ENCODE measurements at places on chromosomes 12 and 14.

GRCh38 chr14:50344116-50344775 lies 32.1 kb downstream of the DMAC2L start:
- no peak for DNase-seq

DNA sequence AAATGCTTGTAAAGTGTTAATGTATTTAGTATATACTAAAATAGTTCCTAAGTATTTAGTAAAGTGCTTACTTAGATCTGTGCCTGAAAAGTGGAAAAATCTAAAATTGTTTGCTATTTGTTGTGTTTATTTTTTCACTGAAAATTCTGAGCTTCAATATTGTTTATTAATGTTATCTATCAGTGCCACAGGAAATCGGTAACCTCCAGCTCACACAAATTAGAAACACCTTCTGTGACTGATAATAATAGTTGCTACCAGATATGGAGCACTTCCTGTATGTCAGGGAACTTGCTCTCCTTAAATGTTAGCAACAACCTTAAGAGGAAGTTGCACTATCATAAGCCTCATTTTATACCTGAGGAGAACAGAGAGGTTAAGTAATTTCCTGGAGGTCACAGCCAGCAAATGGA lies 723 bp upstream of the LRP10 start:
- DNase-seq = no peak

GRCh38 chr12:13177373-13177772 lies 19.2 kb upstream of the EMP1 start:
- no peak for DNase-seq

- DNase-seq = peak; percentile 29
These were observed at the start of gene ARID2 for GRCh38 chr12:45729233-45730083. TSS of gene ARID2 (plus strand) at chr12:45729706. CDS start at chr12:45729837, 131 bp downstream.

- no peak for DNase-seq
These were observed 3.1 kb downstream of the SMOC1 start for GRCh38 chr14:69882116-69882864.

DNA sequence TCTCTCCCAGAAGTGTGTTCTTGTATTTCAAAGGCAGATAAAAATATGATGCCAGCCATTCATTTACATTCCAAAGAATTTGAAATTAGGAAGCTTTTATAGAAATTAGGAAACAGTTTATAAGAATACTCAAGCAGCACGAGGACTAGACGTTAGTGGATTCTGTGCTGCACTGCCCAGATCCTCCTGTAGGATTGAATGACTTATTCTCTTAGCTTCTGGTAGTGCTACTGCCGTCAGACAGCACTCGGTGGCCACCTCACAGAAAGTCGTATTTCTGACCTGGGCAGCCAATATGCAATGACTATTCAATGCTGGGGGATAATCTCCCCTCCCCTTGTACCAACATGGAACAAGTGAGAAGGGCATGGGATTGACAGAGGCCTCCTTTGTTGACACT lies 326.4 kb downstream of the RPL10L start:
- DNase-seq = no peak

DNA sequence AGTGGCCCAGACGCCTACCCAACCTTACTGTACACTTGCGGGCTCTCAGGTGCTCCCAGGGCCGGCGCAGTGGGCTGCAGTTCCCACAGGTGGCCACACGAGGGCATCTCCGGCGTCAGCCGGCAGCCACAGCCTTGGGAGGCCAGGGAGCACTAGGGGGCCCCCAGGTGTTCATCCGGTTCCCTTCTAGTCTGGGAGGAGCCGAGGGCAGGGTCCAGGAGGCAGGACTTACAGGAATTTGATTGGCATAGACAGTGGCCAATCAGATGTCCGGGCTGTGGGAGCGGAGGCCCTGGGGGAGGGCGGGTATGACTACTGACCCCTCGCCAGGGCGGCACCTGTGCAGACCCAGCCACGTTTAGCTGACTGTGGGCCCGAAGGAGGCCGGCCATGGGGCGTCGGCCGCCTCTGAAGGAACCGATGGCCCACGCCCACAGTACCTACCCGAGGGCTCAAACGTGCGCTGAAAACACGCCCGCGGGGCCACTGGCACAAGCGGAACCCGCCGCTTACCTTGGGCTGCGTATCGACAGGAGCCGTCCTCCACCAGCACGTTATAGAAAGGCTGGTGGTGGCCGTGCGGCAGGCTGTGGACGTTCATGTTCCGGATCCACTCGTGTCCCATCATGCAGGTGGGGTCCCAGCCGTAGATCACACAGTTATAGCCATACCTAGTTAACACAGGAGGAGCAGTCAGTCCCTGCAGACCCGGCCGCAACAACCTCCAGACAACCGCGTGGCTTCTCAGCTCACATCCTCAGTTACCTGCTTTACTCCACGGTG lies 34.8 kb downstream of the FBXO21 start:
- peak; percentile 22 for DNase-seq

GRCh38 chr12:94326727-94327126 lies 132.9 kb downstream of the CEP83 start:
- DNase-seq = no peak

- no peak for DNase-seq
These were observed 446.7 kb upstream of the TMEM132C start for GRCh38 chr12:127820271-127820670.

DNA sequence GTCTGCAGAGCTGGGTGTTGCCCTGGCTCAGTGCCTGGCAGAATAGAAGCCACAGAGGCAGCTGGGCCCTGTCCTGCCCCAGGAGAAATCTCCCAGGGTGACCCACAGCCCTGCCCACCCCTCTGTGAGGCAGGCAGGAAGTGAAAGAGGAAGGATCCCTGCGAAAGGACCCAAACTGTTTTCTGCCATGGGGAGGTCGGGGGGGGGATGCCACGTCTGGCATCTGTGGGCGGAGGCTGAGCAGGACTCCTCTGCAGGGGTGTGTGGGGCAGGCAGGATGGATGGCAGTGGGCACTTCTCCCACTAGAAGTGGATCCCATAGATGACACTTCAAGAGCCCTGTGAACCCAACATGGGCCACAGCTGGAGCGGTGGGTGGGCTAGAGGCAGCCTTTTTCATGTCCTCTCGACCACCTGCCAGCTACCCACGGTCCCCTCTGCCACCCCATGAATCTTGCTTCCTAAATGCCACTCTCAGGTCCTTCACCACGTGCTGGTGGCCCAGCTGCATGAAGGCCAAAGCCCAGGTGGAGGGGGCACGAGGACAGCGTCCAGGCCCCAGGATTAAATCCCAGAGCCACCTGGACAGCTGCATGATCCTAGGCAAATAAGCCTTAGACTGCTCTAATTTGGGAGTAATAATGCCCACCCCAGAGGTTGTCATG lies 3.6 kb downstream of the PAPLN start:
- no peak for DNase-seq

GRCh38 chr12:108805136-108805535 lies 52.2 kb downstream of the SSH1 start:
- no peak for DNase-seq

- no peak for DNase-seq
These were observed 8.8 kb downstream of the VRK1 start for GRCh38 chr14:96805956-96806355.

- no peak for DNase-seq
These were observed 4.9 kb downstream of the RFLNA start for GRCh38 chr12:124299628-124300388.

GRCh38 chr12:23729359-23729758 lies 220.1 kb downstream of the SOX5 start:
- no peak for DNase-seq

Data from stimulated activated CD8-positive, alpha-beta memory T cell treated with anti-CD3 and anti-CD28 coated beads, Interleukin-7, amount 100 ng/mL, for 1 hour (primary cell).